GM12864 (cell line): ENCODE measurements at places on chromosomes 1 and 21.

DNA sequence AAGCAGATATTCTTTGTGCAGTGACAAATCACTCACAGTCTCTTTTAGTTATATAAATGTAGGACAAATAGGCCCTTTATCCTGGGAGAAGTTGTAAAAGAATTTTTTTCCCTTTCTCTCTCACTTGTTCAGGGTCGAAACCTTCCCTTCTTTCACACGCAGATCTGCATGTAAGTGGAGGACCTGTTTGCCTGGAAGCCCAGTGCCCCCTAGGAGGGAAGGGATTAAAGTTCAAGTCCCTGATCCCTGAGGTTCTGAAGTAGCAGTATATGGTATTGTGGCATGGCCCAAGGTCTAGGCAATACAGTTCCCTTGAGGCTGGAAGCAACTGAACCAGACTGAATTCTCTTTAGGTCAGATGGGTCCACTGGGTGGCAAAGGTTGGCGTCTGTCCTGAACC lies 48.6 kb upstream of the PTGFRN start:
- no peak for DNase-seq

DNA sequence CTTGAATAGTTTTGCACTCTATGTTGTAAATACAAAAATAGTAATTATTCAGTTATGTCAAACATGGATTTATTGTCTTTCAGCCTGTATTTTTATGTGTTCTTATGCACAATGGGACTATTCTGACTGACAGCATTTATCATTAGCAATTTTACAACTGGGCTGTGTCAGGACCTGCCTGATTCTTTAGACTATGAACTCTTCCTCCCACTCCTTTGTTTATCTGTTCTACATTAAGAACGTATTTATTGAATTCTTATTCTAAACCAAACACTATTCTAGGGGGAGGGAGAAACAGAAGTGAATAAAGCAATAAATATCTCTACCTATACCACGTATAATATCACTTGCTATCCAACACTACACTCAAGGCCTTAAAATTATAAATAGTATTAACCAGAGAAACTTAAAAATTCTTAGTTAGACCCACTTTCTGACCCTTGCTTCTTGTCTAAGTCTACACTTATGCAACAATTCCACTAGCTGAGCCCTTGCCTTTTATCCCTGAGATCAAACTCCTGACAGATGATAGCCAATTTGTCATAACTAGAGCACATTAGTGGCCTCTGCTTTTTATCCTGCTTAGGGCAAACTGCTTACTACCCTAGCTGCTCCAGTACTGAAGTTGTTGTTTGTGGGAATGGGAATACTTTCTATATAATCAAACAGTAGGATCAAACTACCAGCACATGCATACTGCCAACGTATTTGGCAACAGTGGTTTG lies 494.3 kb downstream of the BRINP3 start:
- no peak for DNase-seq

DNA sequence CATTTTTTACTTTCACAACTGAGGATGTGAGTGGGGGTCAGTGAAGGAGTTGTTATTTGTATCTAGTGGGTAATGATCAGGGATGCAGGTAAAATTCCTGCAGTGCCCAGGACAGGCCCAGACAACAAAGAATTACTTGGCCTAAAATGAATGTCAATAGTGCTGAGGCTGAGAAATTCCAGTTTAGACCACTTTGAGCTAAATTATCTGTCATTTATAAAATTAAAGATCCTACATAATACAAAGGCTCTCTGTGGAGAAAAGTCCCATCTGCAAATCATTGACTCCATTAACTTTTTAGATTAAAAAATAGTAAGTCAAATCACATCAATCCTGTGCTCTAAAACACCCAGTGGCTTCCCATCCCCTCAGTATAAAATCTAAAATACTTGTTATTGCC lies 130.7 kb upstream of the COL11A1 start:
- DNase-seq, result no peak

GRCh38 chr1:117782056-117782455 lies 147.4 kb downstream of the GDAP2 start:
- no peak for DNase-seq

DNA sequence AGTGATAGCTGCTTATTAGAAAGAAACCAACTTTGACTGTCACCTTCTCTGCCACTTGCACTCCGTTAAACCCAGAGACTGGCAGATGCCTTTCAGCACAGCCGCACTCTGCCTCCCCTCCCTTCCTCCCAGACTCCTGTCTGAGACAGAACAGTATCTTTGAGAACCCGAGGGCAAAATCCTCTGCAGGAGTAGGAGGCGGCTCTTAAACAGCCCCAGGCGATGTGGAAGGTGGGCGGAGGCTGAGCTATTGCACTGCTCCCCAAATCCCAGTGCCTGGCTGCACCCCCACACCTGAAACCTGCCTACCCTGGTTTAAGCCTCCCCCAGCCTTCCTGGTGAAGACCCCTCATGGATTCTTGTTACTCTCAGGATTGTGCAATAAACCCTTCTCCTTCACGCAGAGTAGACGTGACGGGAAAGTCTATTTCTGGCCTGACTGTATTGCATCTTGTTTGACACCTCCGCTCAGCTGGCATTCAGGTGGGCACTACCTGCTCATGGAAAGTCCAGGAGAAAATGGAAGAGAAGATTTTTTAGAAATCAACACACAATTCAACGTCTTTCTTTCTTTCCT lies 34.4 kb upstream of the IGSF21 start:
- no peak for DNase-seq

- no peak for DNase-seq
These were observed 15.3 kb downstream of the SLC35F3 start for GRCh38 chr1:233919786-233920185.

DNA sequence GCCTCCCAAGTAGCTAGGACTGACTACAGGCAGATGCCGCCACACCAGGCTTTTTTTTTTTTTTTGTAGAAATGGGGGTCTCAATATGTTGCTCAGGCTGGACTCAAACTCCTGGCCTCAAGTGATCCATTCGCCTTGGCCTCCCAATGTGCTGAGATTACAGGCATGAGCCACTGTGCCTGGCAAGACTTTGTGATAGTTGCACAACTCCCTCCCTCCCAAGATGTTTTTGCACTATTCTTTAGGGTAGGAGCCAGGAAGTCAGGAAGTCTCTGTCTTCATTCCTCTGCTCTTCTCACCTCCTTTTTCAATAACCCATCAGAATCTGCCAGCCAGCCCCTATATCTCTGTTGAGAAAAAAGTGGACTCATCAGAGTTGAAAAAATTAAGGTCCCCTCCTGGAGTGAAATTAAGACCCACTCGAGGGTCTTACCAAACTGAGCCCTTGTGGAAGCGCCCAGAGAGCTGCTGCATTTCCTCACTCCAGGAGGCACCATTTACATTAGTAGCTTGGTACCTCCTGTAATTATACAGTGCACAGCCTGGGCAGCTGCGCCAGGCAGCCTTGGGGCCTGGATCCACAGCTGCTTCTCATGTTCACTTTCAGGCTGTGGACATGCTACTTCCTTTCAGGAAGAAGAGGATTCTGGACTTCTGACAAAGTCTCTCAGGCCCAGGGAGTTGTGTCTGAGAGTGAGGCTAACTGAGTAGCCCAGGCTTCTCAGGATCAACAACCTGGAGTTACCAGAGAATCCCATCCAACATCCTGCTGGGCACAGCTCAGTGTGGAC lies 24.0 kb downstream of the TCEA3 start:
- no peak for DNase-seq

- DNase-seq, result no peak
These were observed 17.1 kb upstream of the FMO4 start for GRCh38 chr1:171296897-171297296.

GRCh38 chr1:64917907-64918306 lies 48.4 kb downstream of the JAK1 start:
- no peak for DNase-seq

DNA sequence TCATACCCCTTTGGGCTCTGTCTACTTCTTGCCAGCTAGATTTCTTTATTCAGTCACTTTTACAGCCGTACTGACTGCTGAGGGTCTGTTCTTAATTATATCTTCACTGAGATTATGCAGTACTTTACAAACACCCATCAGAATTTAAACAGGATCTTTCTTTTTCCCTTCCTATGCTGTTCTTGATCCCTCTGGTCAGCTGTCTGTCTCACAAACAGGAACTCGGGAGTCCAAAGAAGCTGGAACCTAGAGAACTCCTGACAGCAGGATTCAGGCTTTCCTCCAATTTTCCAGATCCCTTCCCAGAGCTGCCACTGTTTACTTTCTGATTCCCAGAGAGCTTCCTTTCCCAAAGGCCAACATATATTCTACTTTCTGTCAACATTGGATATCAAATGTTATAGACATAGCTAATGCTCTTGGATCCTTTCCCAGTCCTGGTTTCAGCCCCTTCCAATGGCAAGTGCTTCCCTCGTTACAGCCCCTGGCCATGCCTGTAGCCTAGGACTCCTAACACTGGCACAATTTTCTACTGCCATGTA lies 59.5 kb downstream of the ATP2B4 start:
- no peak for DNase-seq

DNA sequence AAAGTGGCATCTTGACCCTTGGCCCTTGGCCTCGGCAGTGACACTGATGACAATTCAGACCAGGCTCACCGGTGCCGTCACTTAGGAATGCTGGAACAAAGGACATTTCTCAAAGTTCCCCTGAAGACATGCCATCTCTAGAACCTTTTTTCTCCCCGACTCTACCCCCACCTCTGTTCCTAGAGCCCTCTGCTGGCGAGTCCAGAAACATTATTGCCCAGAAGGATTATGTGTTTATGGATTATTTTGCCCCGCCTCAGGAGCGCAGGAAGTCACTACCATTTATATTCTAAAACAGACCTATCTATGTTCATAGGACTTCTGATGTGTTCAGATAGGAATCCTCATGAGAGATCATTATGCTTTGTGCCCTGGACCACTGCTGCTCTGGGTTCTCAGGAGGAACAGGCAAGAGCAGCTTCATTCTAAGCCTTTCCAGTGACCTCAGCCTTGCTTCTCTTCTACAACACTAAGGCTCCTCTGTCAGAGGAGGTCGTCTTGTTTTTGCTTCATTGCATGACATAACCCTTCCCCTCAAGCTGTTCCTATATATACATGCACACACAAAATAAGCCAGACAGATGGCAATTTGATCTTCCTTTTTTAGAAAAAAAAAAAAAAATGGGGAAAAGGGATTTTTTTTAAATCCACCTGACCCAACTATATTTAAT lies 12.4 kb upstream of the SHISA4 start:
- no peak for DNase-seq

GRCh38 chr1:172708452-172708851 lies 49.5 kb downstream of the FASLG start:
- no peak for DNase-seq

DNA sequence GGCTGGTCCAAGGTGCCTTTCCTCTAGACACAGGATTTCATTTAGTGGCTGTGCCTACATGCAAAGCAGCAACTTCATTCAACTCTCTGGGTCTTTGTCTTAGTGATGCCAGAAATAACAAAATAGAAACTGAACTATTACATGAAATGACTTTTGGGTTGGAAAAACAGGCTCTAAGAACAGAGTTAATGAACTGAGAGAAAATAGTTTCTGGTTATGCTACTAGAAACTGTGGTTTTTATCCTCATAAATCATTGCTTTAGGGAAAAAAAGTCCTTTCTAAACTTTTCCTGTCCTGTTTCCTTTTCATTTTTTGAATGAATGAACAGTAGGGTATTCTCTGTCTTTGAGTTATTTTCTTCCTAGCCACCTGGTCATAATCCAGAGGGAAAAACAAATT lies 424.0 kb downstream of the KIF26B start:
- DNase-seq, result no peak

GRCh38 chr1:39609618-39610331 lies 29.7 kb downstream of the HEYL start:
- no peak for DNase-seq

- DNase-seq, result no peak
These were observed 73.2 kb upstream of the GADD45A start for GRCh38 chr1:67611846-67612245.

DNA sequence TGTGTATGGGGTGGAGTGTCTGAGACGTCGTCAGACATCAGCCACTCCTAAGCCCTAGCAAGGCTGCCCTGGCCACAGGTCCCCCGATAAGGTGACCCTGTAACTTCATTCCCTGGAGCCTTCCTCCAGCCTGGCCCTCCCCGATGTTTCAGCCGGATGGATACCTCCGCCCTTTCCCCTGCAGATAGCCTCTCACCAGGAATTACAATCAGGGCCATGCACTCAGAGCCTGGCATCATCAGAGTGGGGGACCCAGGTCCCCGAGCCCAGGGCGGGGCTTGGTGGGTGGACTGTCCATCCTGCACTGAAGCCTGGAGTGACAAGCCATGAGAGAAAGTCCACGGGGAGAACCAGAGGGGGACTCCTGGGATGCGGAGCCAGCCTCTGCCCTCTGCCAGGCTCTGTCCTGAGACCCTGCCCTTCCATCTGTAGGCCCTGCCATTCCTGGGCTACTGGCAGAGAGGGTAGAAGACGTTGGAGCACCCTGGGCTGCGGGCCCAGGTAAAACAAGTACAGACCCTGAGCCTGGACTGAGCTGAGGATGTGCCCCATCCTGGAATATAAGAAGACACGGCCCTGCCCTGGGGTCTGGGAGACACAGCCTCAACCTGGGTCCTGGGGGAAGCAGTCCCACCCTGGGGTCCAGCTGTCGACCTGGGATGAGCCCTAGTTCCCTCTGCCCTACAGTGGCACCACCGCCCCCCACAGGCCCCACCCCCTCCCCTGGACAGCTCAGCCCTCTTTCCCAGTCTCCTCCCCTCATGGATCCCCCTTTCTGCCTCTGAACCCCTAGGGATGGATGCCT lies 16.8 kb upstream of the ARF1 start:
- no peak for DNase-seq
